ENCODE measurements at places on chromosomes 16 and 17.
A peak's percentile ranks its signal among the peaks of the same experiment; 100 is the strongest.

DNA sequence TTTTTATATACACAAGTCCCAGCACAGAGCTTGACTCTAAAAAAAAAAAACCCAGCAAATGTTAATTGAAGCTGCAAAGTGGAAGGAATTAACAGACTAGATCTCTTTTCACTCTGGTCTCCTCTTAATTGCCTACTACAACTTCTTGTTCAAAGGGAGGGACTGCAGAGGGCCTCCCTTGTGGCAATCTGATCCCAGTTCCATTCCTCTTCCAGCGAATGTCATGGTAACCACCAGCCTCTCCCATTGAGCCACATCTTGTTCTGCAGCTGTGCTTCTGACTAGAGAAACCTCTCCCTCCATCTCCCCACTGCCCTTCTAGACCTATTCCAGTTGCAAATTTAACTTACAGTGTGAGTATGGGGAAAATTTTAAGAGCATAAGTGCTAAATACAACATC is 5.9 kb downstream of the SUPT6H start:
- no peak for DNase-seq

DNA sequence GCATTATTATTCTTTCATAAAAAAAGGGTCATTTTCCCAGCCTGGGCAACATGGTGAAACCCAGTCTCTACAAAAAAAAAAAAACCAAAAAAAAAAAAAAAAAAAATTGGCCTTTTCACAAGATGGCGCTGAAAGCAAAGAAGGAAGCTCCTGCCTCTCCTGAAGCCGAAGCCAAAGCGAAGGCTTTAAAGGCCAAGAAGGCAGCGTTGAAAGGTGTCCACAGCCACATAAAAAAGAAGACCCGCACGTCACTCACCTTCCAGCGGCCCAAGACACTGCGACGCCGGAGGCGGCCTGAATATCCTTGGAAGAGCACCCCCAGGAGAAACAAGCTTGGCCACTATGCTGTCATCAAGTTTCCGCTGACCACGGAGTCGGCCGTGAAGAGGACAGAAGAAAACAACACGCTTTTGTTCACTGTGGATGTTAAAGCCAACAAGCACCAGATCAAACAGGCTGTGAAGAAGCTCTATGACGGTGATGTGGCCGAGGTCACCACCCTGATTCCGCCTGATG is 4.9 kb upstream of the PGAP6 start:
- DNase-seq, result peak; percentile 57

DNA sequence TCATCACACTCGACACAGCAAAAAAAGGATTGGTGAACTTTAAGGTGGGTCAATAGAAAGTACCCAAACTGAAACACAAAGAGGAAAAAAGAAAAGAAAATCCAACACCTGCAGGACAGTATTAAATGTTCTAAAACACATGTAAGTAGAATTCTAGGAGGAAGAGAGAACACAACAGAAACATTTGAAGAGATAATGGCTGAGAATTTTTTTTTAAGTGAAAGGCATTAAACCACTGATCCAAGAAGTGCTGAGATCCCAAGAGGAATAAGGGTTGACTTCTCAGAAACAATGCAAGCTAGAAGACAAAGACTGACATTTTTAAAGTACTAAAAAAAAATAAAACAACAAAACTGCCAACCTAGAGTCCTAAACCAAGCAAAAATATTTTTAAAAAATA is 31.6 kb downstream of the VPS53 start:
- no peak for DNase-seq

- no peak for DNase-seq
Observed at GRCh38 chr16:50489182-50489581, 59.0 kb upstream of the NKD1 start.

DNA sequence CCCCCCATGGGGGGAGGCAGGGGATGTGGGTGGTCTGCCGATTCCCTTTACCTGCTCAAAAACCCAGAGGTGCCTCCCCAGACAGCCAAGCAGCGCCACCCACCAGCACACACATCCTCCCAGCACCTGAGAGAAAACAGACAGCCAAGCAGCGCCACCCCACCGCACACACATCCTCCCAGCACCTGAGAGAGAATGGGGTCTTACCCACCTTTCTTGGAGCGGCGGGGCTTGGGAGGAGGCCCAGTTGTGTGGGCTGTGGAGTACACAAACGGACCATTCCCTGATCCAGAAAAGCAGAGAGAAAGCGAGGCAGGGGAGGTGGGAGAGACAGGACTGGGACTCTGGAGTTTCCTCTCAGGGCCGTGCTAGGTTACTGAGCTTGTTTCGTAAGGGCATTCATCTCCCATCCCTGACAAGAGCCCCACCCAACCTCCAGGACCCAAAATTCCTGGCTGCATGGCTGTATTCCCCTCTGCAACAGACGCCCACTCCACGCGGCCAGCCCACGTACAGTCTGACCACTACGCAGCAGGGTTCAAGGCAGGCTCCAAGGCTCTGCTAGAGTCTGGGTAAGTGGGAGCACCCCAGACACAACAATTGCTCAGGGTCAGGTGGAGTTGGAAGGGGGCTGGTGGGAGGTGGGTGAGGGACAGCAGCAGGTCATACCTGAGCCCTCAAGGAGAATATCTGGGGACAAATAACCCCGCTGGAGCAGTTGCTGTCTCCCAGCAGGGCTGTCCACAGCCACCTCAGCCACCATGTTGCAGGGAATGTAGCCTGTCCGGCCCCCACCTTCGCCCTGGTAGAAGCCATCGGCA is 22.3 kb downstream of the TSPOAP1 start:
- DNase-seq, result no peak

GRCh38 chr16:2514333-2515179 is 804 bp downstream of the ATP6V0C start:
- DNase-seq, result no peak

GRCh38 chr16:66036184-66036583 is 330.3 kb upstream of the CDH5 start:
- no peak for DNase-seq

DNA sequence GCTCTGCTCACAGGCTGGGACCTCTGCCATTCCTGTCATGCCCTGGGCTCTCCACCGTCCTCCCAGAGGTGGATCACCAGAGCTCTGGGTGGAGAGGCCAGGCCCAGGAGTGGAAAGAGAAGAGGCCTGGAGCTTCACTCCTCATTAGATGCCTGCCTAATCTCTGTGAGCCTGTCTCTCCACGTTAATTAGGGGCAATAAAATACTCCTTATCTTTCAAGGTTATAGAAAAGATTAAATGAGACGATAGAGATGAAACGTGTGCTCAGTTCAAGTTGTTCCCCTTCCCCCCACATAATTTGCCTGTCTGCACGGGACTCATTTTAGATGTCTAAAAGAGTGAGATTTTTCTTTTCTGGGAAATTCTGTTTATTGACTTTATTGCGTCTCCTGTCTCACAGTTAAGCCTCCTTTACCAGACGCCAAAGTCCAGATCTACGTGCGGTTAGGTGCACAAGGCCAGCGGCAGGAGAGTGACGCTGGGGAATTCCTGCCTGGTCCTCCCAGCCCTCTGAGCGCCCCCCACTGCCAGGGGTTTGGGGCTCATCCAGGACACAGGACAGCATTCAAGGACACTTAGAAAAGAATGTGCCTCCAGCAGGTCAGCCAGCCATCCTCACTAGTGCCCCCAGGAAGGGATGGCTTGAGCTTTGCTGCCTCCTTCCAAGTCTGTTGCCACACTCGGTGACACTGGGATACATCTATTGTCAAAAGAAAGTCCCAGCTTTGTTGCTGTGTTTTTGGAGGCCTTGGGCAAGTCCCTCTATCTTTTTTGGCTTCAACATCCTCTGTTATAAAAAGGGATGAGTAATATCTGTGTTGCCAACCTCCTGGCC is 42.3 kb downstream of the TBX4 start:
- no peak for DNase-seq

- DNase-seq, result no peak
Observed at GRCh38 chr17:61481421-61481820, 29.2 kb downstream of the TBX4 start.

DNA sequence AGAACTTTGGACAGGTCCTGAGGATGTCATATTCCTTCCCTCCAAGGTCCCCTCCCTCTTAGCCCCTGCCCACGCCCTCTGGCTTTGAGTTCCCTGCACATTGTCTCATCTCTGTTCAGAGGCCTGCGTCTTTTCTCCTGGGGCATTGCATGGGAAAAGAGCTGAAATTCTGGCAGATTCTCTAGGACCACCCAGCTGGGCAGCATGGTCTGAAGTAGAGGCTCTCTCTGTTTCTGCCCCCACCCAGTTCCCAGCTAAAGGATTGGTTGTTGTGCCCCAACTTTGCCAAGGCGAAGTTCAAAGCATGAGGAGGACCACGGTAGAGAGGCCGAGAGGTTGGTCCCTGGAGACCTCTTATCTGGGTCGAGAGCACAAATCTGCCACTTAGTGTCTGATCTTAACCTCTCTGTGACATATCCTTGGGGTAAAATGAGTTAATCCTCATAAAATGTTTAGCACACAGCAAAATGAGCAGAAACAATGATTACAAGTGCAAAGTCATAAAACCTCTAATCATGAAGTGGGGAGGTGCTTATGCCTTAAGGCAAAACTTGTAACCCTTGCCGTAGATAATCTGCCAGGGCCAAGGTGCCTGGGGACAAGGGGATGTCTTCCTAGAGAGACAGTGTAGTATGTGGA is 2.4 kb downstream of the ABAT start:
- no peak for DNase-seq

DNA sequence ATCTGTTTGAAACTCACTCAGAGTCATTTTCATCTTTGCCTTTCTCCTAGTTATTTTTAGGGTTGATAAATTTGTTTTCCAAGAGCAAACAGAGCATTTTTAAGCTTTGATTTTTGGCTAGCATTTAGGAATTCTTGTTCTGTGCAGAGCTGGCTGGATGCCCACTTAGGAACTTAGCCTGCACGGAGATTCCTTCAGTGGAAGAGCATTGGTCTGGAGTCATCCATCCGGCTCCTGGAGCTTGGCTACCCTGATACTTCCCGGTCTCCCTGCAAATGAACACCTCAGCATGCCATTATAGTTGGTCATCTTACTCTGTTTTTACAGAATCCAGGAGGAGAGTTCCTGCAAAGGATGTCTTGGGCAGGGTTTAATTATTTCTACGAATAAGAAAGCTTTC is 57.1 kb downstream of the SPECC1 start:
- DNase-seq, result no peak

DNA sequence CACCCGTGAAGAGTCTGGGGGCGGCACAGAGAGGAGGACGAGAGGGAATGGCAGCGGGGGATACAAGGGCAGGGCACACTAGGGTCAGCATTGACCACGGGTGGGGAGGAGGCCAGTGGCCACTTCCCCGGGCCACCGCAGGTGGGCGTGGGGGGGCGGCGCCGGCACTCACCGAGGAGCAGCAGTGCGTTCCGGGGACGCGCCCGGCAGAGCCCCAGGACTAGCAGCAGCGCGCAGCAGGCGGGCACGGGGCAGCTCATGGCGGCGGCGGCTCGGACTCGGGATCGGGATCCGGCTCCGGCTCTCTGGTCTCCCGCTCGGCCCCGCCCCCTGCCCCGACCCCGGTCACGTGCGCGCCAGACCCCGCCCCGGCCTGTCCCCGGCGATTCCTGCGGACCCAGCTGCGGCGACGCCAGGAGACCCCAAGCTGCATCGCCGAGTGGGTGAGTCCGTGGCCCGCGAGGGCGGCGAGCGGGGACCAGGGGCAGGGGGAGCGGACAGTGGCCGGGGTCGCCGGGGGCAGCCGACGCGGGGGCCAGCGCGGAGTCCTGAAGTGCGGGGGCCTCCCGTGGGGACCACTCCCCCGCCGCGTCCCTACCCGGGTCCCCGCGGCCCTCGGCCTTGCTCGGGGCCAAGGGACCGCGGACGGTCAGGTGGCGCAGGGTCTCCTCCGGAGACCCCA is at the start of the genes SGSH and SLC26A11:
Gene SGSH, minus strand, starts transcription at position 280 of the 682 bp plus-strand sequence. Its CDS starts 20 bp downstream, at position 260.
Gene SLC26A11, plus strand, starts transcription at position 374 of the 682 bp plus-strand sequence. CDS start 1,134 bp downstream, outside the sequence.
- DNase-seq, result peak; percentile 54

GRCh38 chr17:77733576-77734296 is 224.8 kb upstream of the TNRC6C start:
- peak; percentile 42 for DNase-seq

- no peak for DNase-seq
Observed at GRCh38 chr16:28217326-28217725, 5.6 kb upstream of the XPO6 start.

DNA sequence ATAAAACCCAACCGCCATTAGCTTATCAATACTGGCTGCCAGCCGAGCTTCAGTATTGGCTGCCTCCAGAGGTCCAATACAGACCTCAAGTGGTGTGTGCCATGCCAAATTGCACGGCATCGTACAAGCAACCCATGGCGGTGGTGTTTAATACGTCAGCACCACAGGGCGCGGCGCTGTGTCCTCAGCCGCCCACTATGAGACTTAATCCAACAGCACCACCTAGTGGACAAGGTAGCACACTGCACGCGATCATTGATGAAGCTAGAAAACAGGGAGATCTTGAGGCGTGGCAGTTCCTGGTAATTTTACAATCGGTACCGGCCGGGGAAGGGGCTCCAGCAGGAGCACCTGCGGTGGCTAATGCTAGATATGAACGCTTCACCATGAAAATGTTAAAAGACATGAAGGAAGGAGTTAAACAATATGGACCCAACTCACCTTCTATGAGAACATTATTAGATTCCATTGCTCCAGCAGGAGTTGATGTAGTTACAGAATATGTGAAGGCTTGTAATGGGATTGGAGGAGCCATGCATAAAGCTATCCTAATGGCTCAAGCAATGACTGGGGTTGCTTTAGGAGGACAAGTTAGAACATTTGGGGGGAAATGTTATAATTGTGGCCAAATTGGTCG is 15.4 kb downstream of the FLYWCH1 start:
- peak; percentile 85 for DNase-seq

GRCh38 chr17:32870027-32870670 is 6.8 kb downstream of the MYO1D start:
- no peak for DNase-seq

- DNase-seq, result no peak
Observed at GRCh38 chr16:12158428-12158827, 181.9 kb downstream of the SNX29 start.

- no peak for DNase-seq
Observed at GRCh38 chr16:3829631-3830536, 50.6 kb downstream of the CREBBP start.

- DNase-seq, result no peak
Observed at GRCh38 chr16:57406881-57407280, 2.3 kb downstream of the CCL17 start.

- peak; percentile 27 for DNase-seq
Observed at GRCh38 chr16:50259334-50260205, 6.8 kb upstream of the ADCY7 start.

- no peak for DNase-seq
Observed at GRCh38 chr17:36721560-36722120, 120.3 kb downstream of the MRM1 start.

DNA sequence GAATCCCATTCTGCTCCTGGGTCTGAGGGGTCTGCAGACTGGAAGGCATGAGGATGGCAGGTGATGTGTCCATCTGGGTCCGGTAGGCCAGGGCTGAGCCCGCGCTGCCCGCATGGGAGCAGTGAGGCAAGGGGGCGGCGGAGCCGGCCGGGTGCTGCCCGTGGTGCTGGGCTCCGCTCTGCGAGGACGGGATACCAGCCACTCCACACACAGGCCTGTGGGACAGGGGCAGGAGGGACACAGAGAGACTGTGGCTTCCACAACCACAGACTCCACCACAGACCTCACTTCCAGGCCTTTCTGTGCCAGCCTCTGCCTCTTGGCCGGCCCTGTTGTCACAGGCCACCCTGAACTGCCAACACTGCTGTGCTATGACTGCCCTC is 25.4 kb downstream of the MAP1LC3B start:
- DNase-seq, result no peak

- DNase-seq, result no peak
Observed at GRCh38 chr16:50771366-50771765, 29.5 kb downstream of the CYLD start.

GRCh38 chr17:17934214-17934613 is 38.0 kb downstream of the TOM1L2 start:
- no peak for DNase-seq

GRCh38 chr17:42568341-42569111 is 1.6 kb downstream of the MLX start:
- no peak for DNase-seq

GRCh38 chr16:2176047-2176446 is 20.4 kb downstream of the CASKIN1 start:
- no peak for DNase-seq
